M059J (cell line): ENCODE measurements at places on chromosomes 5 and 9. TPM values are rescaled to one million over a fixed set of nuclear protein-coding genes. Genes with fewer than 3 reads are reported as not detected.

- no peak for DNase-seq
Observed at GRCh38 chr9:88996046-88996920, 5.0 kb downstream of the S1PR3 start.

- DNase-seq, result no peak
Observed at GRCh38 chr5:25027061-25027460, 382.3 kb upstream of the CDH10 start.

Gene C5orf46
- 5.9 and 10.0 TPM in 2 replicates for total RNA-seq

- no peak for DNase-seq
Observed at GRCh38 chr9:72356041-72356582, 8.9 kb downstream of the ZFAND5 start.

DNA sequence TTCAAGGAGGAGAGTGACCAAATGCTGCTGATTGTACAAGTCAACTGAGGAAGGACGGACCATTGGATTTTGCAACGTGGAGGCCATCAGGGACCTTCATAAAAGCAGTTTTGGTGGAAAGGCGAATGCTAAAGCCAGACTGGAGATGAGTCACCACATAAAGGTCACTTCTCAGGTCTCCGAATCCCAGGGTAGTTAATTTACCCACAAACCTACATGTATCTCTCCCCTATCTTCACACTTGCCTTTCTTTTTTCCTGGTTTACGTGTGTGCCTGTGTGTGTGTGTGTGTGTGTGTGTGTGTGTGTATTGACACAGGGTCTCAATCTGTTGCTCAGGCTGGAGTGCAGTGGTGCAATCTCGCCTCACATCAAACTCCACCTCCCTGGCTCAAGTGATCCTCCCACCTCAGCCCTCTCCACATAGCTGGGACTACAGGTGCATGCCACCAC, 4.6 kb upstream of the CTNNA1 start:
- DNase-seq, result peak; percentile 62

Gene RNF183
- not detected in 2 replicates for total RNA-seq

DNA sequence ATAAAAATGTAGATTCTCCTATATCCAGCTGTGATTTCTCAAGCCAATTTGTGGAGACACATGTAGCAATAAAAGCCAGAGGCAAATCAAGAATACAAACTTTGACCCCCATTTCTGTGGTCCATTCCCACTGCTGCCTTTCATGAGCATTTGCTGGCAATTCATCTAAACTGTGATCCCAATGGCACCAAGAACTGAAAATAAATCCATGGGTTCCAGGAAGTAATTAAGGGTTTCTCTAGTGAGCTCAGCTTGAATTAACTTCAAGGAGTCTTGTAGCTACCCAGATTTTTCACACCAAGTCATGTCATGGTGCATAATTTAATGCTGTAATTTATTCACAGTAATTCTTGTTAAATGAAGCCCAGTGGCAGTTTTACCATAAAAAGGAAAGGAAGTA, 145.0 kb upstream of the SMC2 start:
- DNase-seq, result no peak

- DNase-seq, result no peak
Observed at GRCh38 chr5:122362361-122362760, 50.3 kb downstream of the SNCAIP start.

Gene SHOC1
- 0.02 and 0.10 TPM in 2 replicates for total RNA-seq

- DNase-seq, result no peak
Observed at GRCh38 chr5:179863449-179864085, 5.0 kb upstream of the MRNIP start.

Gene DNAH5
- 2.2 and 3.0 TPM in 2 replicates for total RNA-seq

Gene SPATA31E1
- total RNA-seq, result not detected in 2 replicates

Gene FOXD4L6
- not detected in 2 replicates for total RNA-seq

- peak; percentile 93 for DNase-seq
Observed at GRCh38 chr5:139660105-139660922, 12.2 kb downstream of the CXXC5 start.

GRCh38 chr5:16577677-16578076, 39.1 kb downstream of the RETREG1 start:
- DNase-seq, result no peak
